ENCODE measurements at places on chromosomes 13 and 19. TPM values are rescaled to one million over a fixed set of nuclear protein-coding genes. Genes with fewer than 3 reads are reported as not detected.

GRCh38 chr13:27147530-27148170 is 24.0 kb downstream of the USP12 start:
- H3K4me3 ChIP-seq = no peak overlapping the region
- no peaks in the 10 kb centered on the region for H3K36me3 ChIP-seq
- DNase-seq = peak; percentile 74
- H3K27ac ChIP-seq = peak overlapping the region; percentile 70
- H3K27me3 ChIP-seq = no peaks in the 10 kb centered on the region

SH2D3A gene
- total RNA-seq = 33.5 TPM

- H3K4me3 ChIP-seq = no peak overlapping the region
- H3K36me3 ChIP-seq = no peaks in the 10 kb centered on the region
- no peak overlapping the region for H3K27ac ChIP-seq
- H3K4me1 ChIP-seq = peaks cover 8% of the 10 kb centered on the region
These were observed 47.5 kb downstream of the DCT start for GRCh38 chr13:94431987-94432386.

DNA sequence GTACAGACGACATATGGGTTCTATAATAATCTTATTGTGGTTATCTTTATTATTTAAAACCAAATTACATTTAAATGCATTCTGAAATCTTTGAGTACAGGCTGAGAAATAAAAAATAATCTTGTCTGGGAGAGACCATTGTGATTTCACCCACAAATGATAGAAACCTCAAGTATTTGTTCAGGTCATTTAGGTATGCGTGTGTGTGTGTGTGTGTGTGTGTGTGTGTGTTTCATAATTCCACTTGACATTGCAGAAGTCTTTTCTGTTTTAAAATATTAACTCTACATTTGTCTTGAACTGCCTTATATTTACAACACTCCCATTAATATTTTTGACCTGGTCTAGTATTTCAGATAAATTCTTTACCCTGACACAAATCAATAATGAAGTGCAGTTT is 126.9 kb downstream of the SPRY2 start:
- no peak for DNase-seq
- H3K27ac ChIP-seq = no peak overlapping the region
- no peak overlapping the region for H3K4me3 ChIP-seq
- no peaks in the 10 kb centered on the region for H3K27me3 ChIP-seq
- no peaks in the 10 kb centered on the region for H3K36me3 ChIP-seq
- no peaks in the 10 kb centered on the region for H3K4me1 ChIP-seq

POU2F2 gene
- total RNA-seq = 145 TPM

KMT2B gene
- total RNA-seq = 85.6 TPM

GRCh38 chr13:71118779-71119364 is 748.1 kb downstream of the DACH1 start:
- H3K4me1 ChIP-seq = no peaks in the 10 kb centered on the region
- H3K36me3 ChIP-seq = no peaks in the 10 kb centered on the region
- H3K27me3 ChIP-seq = no peaks in the 10 kb centered on the region
- no peak overlapping the region for H3K27ac ChIP-seq

F2RL3 gene
- 1.1 TPM for total RNA-seq

RNF225 gene
- total RNA-seq = 0.49 TPM

Data from B cell (primary cell).